ENCODE measurements at places on chromosomes 4 and X.

GRCh38 chrX:115503099-115503498, 57.9 kb upstream of the PLS3 start:
- no peak for DNase-seq

DNA sequence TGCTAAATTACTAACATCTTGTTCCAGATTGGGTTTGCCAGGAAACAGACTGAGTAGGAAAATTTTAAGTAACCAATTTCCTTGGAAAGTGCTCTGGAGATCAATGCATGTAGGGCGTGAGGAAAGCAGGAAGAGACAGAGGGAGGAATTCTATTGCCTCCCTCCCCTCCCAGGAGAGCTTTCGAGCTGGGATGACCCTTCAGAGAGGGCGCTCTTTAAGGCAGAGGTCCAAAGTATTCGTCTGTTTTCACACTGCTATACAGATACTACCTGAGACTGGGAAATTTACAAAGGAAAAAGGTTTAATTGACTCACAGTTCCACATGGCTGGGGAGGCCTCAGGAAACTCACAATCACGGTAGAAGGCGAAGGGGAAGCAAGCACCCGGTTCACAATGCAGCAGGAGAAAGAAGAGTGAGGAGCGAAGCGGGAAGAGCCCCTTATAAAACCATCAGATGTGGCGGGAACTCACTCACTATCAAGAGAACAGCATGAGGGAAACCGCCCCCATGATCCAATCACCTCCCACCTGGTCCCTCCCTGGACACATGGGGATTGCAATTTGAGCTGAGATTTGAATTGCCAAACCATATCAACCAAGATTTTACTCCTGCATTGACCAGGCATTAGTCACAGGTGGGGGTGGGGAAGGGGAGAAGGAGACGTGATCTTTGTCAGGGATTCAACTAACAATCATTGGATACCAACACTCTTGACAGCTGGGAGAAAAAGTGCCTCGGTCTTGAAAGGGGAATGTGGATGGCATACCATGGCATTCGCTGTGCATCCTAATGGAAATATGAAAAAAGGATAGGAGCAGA, 63.8 kb downstream of the SLITRK2 start:
- DNase-seq = peak; percentile 1

DNA sequence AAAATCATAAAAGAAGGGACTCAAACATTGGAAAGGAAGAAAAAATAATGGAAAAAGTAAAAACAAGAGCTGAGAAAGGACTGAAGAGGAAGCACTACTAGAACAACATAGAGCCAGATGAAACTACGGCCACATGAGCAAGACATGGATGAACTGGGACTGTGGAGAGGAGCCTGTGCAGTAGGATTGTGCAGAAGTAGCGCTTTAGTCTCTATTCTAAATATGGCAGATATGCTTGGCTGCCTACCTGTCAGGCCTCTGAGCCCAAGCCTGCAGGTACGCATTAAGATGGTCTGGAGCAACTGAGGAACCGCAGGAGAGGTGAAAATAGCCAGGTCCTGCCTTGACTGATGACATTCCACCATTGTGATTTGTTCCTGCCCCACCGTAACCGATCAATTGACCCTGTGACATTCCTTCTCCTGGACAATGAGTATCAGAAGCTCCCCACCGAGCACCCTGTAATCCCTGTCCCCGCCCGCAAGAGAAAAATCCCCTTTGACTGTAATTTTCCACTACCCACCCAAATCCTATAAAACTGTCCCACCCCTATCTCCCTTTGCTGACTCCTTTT, 154.3 kb downstream of the CAMK2D start:
- no peak for DNase-seq

DNA sequence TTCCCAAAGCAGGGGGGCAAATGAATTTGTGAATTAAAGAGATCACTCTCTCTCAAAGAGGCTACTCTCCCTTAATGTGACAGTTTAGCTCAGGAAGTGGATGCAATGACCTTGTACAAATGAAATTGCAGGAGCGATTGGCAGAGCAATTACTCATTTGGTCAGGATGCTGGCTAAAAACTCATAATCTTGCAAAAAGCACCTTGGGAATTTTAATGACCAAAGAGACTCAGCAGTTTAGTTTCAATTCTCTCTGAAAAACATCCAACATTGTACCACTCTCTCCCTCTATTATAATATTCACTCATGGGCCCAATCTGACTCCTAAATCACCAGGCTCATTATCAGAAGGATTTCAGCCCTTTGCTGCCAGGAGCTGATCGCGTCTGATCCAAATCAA, 26.1 kb downstream of the PDGFC start:
- DNase-seq = no peak

DNA sequence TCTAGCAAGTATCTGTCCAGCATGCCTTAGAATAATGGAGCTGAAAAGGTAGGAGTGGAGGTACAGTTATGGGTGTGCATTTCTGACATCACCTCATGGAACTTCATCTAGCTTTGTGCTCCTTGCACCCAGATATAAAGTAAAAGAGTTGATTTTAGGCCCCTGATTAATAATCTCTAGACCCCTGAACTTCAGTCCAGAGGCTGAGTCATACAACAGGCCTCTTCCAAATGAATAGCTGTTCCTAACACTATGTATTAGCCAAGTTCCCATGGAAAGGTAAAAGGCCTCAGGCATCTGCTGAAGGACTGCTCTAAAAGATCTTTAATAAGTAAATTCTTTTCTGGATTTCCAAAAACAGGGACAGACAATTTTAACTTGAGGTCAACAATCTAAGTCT, 16.2 kb downstream of the TBC1D9 start:
- DNase-seq = no peak

DNA sequence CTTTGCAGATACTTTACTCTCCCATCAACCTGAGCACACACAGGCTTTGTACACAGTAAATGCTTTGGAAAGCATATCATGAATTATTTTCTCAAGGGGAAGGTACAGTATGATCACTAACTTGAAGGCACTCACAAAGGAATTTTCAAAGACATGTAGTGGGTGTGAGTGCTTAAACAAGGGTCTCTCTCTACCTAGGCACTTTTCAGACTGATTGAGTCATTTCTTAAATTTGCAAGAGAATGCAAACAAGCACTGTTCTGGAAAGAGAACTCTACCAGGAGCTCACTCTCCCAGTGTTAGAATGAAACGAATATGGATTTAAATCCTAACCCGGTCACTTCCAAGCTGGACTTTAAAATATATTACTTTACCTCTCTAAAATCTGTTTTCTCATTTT, 85.7 kb downstream of the MAML3 start:
- DNase-seq = no peak

DNA sequence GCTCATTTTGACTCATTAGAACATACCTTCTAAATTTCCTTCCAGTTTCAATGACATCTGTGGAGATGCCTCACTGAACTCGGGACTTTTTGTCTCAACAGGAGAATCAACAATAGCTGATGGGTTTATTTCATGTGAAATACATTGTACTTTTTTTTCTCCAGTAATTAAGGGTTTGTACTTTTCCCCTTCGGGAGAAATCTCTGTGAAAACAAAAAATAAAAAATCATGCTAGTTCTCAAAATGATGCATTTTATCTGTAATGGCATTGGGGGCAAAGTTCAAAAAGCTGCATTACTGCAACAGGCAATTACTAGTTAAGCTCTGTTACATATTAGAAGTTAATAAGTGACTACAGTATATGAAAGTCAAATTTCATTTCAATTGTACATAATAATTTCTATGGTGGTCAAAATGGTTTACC, 167.3 kb upstream of the SH3RF1 start:
- DNase-seq = no peak

- DNase-seq = no peak
Measured at GRCh38 chr4:147247579-147247978, 233.3 kb upstream of the EDNRA start.

- no peak for DNase-seq
Measured at GRCh38 chr4:165418073-165418472, 39.3 kb downstream of the CPE start.

DNA sequence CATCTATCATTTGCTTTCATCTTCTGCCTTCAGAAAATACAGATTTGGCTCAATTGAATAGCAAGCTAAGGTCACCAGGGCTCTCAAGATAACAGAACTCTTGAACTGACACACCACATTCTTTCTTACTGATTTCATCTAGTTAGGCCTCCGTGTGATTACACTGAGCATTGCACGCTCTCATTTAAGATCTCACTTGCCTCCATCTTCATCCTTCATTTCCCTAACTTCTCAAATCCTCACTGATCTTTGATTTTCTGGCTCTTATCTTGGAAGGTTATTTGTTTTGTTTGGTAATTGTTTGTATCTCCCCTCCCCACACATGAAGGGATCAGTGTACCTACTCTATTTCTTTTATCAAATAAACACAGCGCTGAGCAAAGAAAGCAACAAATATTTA, 47.7 kb downstream of the MANBA start:
- peak; percentile 19 for DNase-seq

DNA sequence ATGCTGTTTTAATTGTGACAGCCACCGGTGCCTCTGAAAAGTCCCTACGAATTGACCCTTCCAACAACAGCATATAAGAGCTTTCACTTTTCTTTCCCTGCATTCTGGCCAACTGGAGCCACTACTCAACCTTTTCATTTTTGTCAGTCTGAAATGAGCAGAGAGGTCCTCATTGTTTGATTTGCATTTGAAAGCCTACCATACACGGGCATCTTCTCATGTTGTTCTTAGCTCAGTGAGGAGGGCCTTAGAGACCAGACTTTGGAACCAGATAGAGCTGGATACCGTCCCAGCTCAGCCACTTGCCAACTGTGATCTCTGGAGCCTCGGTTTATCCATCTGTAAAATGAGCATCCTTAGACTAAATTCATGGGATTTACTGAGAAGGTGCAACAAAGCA, 16.9 kb upstream of the TMSB4X start:
- no peak for DNase-seq

DNA sequence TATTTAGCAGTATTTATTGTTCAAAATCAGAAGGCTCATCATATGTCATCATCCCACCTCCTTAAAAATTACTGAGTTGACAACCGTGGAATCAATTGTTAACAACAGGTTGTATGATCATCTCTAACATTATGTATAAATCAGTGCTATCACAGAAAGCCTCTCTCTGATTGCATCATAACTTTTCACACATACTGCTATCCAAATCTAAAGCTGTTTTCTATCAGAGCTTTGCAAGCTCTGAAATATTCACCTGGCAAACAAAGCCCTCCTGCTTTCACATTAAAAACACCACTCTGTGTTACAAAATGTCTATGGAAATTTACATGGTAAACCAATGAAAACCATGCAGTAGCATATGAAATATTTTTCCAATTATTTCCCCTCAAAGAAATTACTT, 310.0 kb downstream of the PDGFC start:
- no peak for DNase-seq

- DNase-seq = no peak
Measured at GRCh38 chrX:111282991-111283390, 12.7 kb upstream of the CAPN6 start.

GRCh38 chrX:81411517-81411916, 209.6 kb downstream of the SH3BGRL start:
- no peak for DNase-seq

- no peak for DNase-seq
Measured at GRCh38 chr4:13178621-13179020, 305.5 kb downstream of the RAB28 start.

- DNase-seq = no peak
Measured at GRCh38 chr4:140952717-140953116, 180.6 kb downstream of the RNF150 start.

GRCh38 chr4:38914854-38915253, 47.2 kb downstream of the FAM114A1 start:
- DNase-seq = no peak

GRCh38 chrX:130770615-130771014, 132.4 kb downstream of the ENOX2 start:
- DNase-seq = peak; percentile 7

DNA sequence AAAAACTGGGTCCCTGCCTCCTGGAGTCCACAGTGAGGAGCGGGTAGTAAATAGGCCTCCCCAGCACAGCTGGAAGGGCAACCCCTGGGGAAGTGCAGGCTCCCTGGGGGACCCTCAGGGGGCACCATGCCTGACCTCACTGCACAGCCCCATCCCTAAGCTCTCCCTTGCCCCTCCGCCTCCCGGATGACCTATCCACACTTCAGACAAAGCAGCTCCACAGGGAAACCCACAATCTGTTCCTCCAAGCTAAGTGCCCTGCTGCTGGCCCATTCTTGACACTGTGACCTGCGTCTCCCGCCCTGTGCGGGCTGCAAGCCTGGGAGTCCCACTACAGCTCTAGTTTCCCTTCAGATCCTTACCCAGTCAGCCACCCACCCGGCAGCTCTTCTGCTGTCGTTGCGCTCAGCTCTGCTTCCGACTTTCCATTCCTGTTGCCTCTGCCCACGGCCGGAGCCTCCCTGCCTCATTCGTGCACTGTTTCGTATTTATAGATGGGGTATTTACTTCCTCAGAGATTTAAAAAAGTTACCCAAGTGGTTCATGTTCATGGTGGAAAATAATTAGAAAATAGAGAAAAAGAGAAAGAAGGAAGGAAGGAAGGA, 47.0 kb upstream of the STOX2 start:
- no peak for DNase-seq

- DNase-seq = peak; percentile 42
Measured at GRCh38 chr4:149370785-149371420, 444.7 kb downstream of the IQCM start.

- DNase-seq = no peak
Measured at GRCh38 chr4:24260133-24260715, 324.1 kb downstream of the DHX15 start.

DNA sequence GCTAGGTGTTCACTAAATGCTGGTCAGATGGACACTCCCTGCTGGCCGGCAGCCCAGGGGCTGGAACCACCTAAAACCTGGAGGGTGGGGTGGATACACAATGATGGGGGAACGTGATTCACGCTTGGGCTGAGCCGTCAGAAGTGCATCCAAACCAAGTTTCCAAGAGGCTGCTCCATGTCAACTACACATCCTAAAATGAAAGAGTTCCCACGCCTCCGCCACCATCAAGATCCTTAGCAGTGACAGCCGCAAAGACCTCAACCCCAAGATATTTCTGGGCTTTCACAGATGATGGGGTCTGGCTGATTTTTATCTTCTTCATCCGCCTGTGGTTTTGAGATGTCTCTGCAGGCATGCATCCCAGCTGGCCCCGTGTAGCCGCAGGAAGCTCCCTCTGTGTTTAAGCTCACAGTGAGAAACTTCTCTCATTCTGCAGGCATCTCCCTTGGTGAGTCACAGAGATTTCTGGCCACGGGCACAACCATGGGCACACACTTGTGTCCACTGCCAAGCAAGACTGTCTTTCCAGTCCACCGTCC, 84.4 kb downstream of the HTRA3 start:
- peak; percentile 77 for DNase-seq

Data from urothelium cell line (cell line).